ENCODE measurements at places on chromosomes 2 and 18. TPM values are rescaled to one million over a fixed set of nuclear protein-coding genes. Genes with fewer than 3 reads are reported as not detected.

Gene PAX8
- 0.08 TPM for polyA plus RNA-seq

Gene PRKAG3
- polyA plus RNA-seq = not detected

Gene DPYSL5
- polyA plus RNA-seq = 1.8 TPM

Gene RUFY4
- polyA plus RNA-seq = not detected

Gene IL1R1
- 20.5 TPM for polyA plus RNA-seq

Gene RTP5
- polyA plus RNA-seq = not detected

GRCh38 chr2:38610851-38611801 is 8.4 kb upstream of the HNRNPLL start:
- DNase-seq = no peak

DNA sequence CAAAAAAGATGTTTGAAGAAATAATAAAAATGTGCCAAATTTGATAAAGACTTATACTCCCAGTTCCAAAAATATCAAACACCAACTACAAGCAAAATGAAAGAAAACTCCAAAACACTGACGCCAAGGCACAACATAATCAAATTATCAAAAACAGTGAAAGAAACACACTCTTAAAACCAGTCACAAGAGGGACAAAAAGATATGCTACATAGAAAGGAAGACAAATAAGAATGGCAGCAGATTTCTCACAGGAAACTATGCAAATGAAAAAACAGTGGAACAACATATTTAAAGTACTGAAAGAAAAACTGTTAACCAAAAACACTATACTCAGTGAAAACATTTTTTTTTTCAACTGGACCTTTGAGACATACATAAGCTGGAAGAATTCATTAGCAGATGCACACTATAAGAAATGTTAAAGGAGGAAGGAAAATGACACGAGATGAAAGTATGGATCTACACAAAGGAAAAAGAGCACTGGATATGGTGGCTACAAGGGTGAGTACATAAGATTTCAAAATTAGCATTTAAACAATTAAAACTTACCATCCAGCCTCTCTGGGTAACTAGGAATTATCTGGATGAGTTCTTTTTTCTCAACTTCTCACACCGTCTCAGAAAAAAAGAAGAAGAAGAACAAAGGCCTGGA is 94.0 kb upstream of the ACVR1C start:
- DNase-seq = no peak

DNA sequence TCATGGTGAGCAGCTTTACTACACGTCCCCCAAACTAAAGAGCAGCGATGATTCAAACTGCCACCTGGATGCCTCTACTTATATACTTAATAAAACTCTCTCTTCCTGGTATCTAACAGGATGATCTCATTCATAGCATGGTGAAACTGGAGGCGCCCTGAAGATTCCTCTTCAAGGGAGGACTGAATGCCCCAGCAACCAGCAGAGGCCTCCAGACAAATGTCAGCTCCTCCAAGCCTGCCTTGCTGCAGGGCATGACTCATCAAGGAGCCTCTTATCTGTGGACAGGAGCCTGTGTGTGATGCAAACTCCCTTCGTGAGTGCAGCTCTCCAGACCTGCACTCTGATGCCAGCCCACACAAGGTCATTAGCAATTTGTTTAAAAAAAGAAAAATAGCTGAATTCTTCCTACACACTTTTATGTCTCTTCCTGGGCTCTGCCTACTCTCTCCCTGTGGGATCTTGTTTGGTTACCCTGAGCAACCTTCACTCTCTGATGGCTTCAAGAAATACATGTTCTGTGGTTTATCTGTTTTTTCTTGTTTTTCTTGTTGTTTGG is 30.2 kb downstream of the LONRF2 start:
- peak; percentile 56 for DNase-seq

- no peak for DNase-seq
These were observed 9.9 kb downstream of the KLHL23 start for GRCh38 chr2:169743549-169743948.

DNA sequence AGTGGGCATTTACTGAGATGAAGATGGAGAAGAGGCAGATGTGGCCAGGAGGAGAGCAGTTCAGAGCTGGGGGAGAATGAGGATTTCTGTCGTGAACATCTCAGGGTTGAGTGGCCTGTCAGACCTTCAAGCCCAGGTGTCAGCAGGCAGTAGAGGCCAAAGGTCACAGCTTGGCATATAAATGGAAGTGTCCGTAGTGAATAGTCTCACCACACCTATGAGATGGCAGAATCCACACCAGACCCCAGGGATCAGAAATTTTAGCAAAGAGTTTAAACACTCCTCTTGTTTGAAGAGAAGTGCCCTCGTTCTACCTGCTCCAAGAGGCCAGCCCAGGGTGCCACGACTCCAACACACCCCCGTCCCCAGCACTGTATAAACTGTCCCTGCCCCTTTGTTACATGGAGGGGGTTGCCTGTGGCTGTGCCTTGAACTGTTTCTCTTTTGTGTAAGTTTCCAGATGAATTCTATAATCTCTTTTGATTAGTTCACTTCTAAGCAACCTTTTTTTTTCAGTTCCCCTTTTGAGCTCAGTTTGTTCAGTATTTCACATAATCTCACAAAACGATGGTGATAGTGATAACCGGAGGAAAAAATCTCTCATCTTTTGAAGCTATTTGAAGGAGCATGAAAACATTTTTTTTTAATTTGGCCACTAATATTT is 69.0 kb upstream of the TTC39C start:
- no peak for DNase-seq

DNA sequence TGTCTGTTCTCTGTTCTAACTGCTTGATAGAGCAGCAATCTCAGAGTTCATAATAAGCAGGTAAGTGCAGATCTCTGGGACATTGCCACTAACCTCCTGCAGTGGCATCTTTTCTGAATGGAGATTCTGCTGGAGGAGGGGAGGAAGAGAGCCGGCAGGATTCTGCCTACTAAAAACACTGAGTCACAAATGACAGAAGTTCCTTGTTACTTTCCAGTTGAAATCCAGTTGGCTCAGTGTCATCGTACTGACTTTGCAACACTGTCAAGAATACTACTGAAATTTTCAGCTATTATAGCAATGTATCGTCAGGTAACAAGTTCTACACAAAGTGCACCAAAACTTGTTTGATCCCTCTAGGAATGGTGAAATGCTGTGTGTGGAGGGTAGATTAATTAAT is 79.6 kb upstream of the ST6GAL2 start:
- no peak for DNase-seq

GRCh38 chr2:62032096-62032495 is 126.6 kb downstream of the COMMD1 start:
- no peak for DNase-seq

- no peak for DNase-seq
These were observed 33.7 kb upstream of the MRPL19 start for GRCh38 chr2:75612862-75613243.

GRCh38 chr2:84827978-84828575 is 52.8 kb downstream of the TRABD2A start:
- no peak for DNase-seq

DNA sequence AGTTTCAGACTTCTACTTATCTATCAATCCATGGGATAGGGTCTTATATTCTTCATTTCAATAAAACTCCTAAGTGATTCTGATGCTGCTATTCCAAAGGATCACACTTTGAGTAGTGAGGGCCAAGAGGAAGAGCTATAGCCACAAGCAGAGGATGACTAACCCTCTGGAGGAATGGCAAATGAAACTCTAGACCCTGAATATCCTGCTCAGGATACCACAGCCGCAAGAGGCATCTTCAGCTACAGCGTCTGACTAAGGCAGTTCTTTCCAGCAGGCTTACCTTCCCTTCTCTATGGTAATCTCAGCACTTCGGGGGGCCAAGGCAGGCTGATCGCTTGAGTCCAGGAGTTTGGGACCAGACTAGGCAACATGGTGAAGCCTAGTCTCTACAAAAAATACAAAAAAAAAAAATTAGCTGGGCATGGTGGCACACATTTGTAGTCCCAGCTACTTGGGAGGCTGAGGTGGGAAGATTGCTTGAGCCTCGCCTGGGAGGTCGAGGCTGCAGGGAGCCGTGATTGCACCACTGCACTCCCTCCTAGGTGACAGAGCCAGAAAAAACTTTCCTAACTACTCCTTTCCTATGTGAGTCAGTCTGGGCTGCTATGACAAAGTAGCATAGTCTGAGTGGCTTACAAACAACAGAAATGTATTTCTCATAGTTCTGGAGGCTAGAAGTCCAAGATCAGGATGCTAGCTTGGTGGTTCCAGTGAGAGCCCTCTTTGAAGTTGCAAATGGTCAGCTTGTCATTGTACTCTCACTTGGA is 371.9 kb downstream of the IRS1 start:
- DNase-seq = peak; percentile 1

DNA sequence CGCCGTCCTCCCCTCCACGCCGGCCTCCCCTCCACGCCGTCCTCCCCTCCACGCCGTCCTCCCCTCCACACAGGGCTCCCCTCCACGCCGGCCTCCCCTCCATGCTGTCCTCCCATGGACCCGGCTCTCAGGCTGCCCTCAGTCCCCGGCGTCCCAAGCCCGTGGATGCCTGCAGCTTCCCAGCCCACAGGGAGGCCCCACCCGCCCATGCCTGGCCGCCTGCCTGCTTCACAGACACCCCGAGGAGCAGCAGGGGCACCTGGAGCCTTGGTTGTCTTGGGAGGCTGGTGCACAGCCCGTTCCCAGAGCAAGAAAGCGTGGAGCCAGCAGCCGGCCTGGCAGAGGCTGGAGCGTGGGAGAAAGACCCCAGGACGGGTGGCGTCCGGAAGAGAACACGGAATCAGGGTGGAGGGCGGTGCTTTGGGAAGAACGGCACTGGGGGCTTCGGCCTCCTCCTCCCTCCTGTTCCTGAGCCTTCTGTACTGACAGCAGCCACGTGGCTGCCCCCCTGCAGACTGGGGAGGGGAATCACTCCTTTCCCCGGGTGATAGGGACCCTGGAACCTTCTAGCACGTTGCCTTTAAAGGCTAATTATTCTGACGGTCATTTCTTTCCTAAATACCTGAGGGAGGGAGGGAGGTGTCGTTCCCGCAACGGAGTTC is 26.2 kb upstream of the KCNG2 start:
- no peak for DNase-seq

DNA sequence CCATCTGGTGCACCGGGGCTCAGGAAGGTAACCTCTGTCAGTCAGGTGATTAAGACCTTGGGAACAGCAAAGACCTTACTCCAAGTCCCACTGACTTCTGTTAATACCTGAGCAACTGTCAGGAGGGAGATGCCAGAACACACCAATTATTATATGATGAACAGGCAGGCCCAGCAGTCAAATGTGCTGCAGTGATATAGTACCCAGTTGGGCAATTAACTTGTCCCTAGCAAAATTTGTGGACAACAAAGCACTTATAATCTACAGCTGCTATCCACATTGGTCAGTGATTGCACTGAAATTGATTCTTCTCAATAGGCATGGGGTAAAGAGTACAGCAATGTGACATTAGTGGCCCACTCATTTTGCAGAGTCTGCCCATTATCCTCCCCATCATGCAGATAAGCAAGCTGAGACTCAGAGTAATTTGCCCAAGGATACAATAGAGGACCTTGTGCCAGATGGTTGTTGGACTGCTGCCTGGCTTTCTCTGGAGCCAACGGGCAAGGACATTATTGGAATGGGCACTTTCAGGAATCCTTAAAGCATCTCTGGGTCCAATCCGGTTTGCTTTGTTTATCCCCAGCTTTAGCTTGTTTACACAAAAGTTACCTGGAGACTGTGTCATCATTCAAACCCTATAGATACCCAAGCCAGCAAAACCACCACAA is 147.6 kb downstream of the CCBE1 start:
- peak; percentile 52 for DNase-seq

GRCh38 chr2:98550165-98550564 is 58.1 kb downstream of the COA5 start:
- DNase-seq = no peak

DNA sequence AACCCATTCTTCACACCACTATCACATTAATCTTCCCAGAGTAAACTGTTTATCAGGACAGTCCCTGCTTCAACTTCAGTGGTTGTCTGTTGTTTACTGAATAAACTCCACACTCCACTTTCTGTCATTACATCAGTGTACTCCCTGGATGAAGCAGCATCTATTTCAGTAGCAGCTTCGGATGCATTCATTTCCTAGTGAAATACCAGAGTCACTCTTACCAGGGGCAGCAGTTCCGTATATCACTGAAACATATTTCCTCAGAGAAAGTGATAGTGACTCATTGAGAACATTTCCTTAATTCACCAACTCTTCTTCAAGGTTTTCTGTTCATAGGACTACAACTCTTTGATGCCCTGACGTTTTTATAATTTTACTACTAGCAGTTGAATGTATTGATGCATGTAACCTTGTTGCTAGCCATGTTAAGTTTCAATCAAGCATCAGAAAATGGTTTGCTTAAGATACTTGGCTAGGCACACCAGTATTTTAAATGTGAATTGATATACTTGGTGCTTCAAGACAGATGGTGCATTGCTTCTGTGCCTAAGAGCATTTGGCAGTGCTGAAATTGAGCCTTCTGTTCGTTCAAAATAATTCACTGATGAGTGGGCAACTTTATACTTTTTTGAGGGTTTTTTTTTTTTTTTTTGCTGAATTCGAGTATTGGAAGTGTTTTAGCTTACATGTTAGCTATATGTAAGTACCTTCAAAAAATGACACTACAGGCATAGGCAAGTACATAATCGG is 92.3 kb downstream of the UBE2E3 start:
- no peak for DNase-seq

- DNase-seq = no peak
These were observed 1.8 kb downstream of the AFF3 start for GRCh38 chr2:100140582-100140981.

- no peak for DNase-seq
These were observed 80.5 kb downstream of the FASTKD2 start for GRCh38 chr2:206845877-206846276.

DNA sequence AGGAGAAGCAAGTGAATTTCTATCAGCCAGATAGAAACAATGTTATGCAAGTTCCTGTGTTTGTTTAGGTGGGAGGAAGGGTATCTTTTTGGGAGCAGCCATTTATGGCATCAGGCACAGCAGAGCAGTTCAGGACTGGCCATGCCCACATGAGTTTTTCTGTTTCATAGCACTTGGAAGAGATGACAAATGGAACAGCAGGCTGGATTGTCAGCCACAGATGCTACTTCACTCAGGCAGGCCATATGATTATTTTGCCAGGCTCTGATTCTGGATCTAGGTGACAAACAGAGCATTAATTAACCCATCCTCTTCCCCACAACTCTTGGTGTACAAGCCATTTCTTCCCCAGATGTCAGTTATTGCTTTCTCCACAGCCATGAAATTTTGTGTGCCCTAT is 63.8 kb downstream of the GALNT13 start:
- DNase-seq = no peak

DNA sequence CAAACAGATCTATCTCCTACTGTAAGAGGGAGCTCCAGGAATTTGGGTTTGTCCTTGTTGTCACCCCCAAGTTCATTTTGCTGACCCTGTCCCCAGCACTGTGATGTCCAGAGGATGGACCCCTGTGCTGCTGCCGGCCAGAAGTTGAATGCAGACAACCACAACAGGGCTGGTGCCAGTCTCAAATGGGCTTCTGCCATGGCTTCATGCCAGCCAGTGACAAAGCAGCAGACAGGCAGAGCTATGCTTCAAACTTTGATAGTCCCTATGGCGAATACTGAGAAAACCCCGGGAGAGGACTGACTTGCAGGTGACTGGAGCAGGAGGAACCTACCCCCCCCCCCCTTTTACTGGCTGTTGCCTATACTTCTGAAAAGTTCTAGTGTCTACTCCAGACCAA is 3.2 kb downstream of the SMAD7 start:
- DNase-seq = peak; percentile 68

Measured in SK-N-SH (cell line).